Keratinocyte (primary cell): ENCODE measurements at places on chromosomes 7 and 10. TPM values are rescaled to one million over a fixed set of nuclear protein-coding genes. Genes with fewer than 3 reads are reported as not detected.

DNA sequence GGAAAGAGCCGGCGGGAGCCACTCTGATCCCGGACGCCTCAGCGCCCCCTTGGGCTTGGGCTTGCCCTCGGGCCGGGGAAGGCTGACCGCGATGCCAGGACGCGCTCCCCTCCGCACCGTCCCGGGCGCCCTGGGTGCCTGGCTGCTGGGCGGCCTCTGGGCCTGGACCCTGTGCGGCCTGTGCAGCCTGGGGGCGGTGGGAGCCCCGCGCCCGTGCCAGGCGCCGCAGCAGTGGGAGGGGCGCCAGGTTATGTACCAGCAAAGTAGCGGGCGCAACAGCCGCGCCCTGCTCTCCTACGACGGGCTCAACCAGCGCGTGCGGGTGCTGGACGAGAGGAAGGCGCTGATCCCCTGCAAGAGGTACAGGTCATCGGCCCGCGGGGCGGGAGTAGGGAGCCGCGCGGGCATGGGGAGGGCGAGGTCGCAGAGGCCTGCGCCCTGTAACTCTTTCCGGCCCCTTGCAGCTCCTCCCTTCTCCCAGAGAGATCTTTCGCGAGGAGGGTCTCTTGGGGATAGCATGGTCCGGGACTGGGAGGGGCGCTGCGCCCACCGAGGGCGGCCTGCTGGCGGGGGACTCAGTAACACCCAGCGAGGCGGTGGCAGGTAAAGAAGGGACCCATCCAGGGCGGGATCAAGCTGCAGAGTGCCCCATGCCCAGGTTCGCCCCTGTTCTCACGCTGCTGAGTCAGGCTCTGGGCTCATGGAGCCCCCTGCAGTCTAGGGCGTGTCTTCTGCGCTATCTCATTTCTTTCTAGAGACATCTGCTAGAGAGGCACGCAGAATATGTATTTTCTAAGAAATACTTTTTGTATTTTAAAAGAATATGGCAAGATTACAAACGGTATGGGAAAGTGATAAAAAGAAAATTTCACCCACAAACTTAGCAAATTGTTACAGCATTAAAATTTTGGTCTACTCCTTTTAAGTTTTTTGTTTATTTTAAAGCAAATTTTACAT is 687 bp downstream of the EPDR1 start:
- no peak for DNase-seq

SPDYE16 gene
- not detected in 3 replicates for polyA plus RNA-seq

- DNase-seq, result no peak
These were observed 5.3 kb upstream of the DEPP1 start for GRCh38 chr10:44983895-44984278.

MEST gene
- 3.7 to 5.8 TPM (median 3.8 TPM) in 3 replicates for polyA plus RNA-seq

GRCh38 chr7:46565253-46566096 is 644.4 kb upstream of the IGFBP3 start:
- DNase-seq, result no peak

LRRTM3 gene
- polyA plus RNA-seq, result not detected in 3 replicates

DNA sequence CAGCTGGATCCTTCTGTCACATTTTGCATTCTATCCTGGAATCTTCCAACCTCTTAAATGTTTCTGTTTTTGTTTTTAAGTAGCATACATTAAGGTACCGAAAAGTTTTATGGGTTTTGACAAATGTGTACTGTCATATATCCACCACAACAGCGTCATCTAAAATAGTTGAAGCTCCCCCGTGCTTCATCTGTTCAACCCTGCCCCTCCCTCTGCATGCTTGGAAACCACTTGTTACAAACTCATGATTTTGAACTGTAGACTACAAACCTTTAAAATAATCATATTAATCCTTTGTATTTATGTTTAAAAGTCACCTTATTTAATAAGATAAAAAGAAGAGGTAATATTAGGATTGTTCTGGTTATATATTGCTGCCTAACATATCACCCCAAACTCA is 182.8 kb upstream of the SMIM30 start:
- no peak for DNase-seq

- DNase-seq, result no peak
These were observed 240.0 kb upstream of the AUTS2 start for GRCh38 chr7:69358163-69358821.

- no peak for DNase-seq
These were observed 15.1 kb downstream of the CAMK2B start for GRCh38 chr7:44310221-44310848.

GRCh38 chr10:106930751-106931150 is 233.8 kb downstream of the SORCS1 start:
- DNase-seq, result no peak

GRCh38 chr7:1361756-1362125 is 97.5 kb downstream of the MICALL2 start:
- DNase-seq, result no peak

DNA sequence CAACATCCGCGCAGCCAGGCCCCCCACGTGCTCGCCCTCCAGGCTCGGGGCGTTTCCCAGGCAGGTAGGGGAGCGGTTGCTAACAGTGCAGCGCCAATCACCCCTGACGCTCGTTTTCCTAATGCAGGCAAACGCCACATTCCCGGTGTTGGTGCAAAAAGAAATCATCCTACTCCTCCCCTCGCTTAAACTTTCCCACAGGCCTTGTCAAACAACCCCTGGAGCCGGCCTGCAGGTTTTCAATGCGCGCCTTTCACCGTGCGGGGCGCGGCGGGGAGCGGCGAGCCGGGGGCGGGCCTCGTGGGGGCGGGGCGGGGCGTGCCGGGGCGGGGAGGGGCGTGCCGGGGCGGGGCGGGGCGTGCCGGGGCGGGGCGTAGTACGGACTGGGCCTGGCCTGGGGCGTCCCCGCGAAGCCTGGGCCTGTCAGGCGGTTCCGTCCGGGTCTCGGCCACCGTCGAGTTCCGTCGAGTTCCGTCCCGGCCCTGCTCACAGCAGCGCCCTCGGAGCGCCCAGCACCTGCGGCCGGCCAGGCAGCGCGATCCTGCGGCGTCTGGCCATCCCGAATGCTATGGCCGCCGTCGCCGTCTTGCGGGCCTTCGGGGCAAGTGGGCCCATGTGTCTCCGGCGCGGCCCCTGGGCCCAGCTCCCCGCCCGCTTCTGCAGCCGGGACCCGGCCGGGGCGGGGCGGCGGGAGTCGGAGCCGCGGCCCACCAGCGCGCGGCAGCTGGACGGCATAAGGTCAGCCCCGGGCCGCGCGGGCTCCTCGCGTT is at the start of gene ECHDC3:
Gene ECHDC3, plus strand, starts transcription at position 374 of the 770 bp plus-strand sequence. Its CDS starts 195 bp downstream, at position 569.
- no peak for DNase-seq

ACSM6 gene
- 0.04 TPM in 1 of 3 replicates, not detected in the others for polyA plus RNA-seq

DNA sequence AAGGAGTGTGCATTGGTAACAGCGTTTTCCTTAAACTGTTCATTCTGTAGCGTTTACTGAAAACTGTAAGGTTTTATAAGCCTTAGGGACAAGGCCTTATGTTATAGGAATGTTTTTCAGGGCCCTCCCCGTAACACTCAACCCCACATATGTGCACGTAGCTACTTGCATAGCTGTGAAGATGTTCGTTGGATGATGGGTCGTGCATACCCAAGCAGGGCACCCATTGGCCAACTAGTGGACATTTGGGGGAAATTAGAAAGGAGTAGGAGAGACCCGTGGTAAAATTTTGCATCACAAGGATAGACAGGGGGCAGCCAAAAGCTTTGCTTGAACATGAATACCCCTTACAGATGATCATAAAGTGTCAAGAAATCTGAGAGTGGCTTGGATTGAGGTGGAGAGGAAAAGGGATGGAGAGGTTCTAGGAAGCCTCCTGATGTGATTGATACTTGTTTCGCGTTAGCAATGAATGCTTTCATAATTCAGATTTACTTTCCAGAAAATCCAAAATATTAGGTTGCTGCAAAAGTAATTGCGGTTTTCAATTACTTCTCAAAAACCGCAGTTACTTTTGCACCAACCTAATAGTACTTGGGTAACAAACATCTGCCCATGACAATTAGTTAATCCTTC is 878 bp downstream of the SEC61A2 start:
- DNase-seq, result no peak

- no peak for DNase-seq
These were observed 145.9 kb downstream of the CTNNA3 start for GRCh38 chr10:67550046-67550445.

DNA sequence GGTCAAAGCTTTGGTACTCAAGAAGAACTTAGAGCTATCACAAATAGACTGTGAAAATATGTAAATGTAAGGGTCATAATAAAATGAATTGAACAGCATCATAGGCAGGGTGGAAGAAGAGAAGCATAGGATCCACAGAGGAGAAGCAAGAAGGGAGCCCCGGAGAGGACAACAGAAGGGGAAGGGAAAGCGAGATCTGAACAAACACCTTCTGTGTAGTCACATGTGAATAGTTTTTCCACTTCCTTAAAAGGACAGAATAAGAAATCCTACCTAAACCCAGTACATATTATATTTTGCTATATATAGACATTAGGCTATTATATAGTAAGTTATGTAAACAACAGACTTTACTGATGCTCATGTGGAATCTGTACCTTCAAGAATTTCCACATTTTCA is 160.2 kb downstream of the DKK1 start:
- no peak for DNase-seq

DNA sequence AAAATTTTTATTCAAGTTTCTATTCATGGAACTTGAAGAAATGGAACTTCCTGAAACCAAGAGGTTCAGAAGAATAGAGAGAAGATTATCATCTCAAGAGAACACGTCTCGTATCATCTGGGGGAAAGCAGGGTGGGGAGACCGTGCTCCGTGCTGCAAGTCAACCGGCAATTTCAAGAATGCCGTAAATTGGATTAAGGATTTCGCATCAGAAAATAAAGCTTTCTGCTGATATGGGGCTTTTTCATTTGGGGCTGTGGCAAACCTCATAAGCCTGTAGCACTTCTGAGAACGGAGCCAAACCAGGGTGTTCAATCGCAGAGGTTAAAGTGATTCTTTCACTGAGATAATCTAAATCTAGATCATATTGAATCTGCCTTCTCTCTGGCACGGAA is 150.1 kb upstream of the NPS start:
- DNase-seq, result no peak

GRCh38 chr10:30818010-30818660 is 188.6 kb upstream of the LYZL2 start:
- no peak for DNase-seq

DNA sequence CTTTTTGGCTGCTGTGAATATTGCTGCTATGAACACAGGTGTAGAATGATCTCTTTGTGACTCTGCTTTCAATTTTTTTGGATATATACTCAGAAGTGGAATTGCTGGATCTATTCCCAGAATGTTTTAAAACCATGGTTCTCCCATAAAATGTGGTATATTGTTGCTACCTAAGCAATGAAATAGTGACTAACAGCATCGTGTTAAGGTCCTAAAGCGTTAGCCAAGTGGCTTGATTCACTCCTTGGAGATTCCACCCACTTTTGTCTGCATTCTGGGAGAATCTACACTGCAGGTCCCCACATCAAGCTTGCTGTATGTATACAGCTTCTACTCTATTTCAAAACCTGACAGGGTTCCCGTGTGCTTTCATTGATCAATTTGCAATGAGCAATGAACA is 105.6 kb downstream of the CDK6 start:
- no peak for DNase-seq

- DNase-seq, result no peak
These were observed 3.3 kb downstream of the FRMPD2 start for GRCh38 chr10:48271047-48271730.

GRCh38 chr10:87593702-87594101 is 66.0 kb upstream of the PAPSS2 start:
- no peak for DNase-seq

SRRM3 gene
- polyA plus RNA-seq, result 0.30 to 0.52 TPM (median 0.46 TPM) in 3 replicates

NXPH1 gene
- not detected in 3 replicates for polyA plus RNA-seq

FRMD4A gene
- polyA plus RNA-seq, result 12.1 to 20.8 TPM (median 12.9 TPM) in 3 replicates

GRCh38 chr10:23448802-23449570 is 10.1 kb downstream of the OTUD1 start:
- no peak for DNase-seq

DNA sequence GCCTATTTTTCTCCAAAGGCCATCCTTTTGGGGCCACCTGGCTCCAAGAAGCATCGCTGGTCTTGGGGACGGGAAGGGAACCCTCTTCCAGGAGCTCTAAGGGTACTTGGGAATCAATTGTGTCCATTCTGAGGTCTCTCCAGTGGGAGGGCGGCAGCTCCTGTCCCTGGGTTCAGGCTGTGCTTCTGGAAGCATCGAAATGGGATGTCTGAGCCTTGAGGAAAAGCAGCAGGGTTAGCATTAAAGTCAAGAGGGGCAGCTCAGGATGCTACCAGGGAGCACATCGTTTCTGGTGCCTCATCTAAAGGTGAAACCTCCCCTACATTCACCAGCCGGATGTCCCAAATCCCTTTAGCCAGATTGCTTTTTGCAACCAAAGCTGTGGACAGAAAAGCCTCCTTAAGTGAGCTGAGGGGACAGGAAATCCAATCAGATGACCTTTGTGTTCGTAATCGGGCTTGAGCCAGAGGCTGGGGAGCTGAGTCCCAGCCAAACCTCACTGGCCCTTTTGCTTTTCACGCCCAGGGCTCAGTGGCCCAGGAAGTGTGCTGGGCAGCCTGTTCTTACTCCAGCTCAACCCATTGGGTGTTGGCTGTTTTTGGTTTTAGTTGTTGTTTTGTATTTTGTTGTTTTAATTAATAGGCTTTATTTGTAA is 88.8 kb upstream of the ANLN start:
- no peak for DNase-seq

PNLIPRP1 gene
- not detected in 3 replicates for polyA plus RNA-seq

POLL gene
- 11.6 to 18.6 TPM (median 11.9 TPM) in 3 replicates for polyA plus RNA-seq

STRIP2 gene
- 9.5 to 18.6 TPM (median 12.5 TPM) in 3 replicates for polyA plus RNA-seq

DNA sequence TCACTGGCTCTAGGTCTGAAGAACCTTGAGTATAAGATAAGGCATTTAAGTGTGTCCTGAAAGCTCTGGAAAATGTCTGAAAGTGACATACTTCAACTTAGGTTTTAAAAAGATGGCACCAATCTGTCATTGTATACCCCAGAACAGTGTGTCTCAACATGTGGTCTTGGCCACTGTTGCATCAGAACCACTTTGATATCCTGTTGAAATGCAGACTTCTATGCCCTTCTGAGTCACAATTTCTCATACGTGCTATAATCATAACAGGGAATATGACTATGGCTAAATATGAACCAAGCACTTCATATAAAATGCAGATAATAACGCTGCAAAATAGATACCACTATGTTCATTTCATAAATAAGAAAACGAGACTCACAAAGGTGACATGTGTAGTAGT is 38.0 kb upstream of the GPAM start:
- no peak for DNase-seq

DNA sequence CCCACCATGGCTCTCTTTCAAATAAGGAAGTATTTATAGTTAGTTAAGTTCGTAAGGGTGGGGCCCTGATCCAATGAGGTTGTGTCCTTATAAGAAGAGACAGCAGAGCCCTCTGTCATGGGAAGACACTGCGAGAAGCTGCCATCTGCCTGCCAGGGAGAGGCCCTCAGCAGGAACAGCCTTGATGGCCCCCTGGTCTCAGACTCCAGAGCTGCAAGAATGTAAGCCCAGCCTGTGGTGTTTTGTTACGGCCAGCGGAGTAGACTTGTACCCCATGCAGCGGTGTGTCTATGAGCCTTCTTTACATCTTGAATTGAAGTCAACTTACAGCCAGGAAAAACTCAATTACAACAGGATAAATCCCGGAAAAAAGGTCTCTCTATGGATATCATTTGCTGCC is 14.3 kb upstream of the LARP4B start:
- DNase-seq, result no peak
